ENCODE measurements at places on chromosomes 5 and 9.

DNA sequence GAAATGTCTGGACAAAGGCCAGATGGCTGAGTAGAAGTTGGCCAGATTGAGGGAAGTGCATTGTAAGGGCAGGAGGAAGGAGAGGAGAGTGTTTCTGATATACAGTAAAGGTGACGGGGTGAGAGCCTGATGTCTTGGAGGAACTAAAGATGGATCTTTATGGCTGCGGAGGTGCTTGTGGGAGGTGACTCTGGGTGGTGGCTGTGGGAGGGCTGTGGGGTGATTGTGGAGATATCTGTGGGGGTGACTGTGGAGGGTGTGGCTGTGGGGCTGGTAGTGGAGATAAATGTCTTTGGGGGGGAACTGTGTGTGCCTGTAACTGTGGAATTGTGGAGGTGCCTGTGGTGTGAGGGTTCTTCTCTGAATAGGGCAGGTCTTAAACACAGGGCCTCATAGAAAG is 121.4 kb downstream of the CMYA5 start:
- DNase-seq = no peak

DNA sequence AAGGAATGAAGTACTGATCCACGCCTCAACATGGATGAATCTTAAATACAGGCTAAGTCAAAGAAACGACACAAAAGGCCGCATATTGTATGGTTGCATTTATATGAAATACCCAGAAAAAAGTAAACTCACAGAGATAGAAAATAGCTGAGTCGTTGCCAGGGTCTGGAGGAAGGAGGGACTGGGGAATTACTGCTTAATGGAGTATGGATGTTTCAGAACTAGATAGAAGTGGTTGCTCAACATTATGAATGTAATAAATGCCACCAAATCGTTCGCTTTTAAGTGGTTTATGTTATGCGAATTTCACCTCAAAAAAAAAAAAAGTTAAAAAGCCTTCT is 784 bp upstream of the MSANTD3 start:
- no peak for DNase-seq

GRCh38 chr9:130981756-130982137 is 27.2 kb upstream of the LAMC3 start:
- no peak for DNase-seq

- peak; percentile 74 for DNase-seq
Observed at GRCh38 chr5:134524272-134524825, 1.1 kb upstream of the JADE2 start.

DNA sequence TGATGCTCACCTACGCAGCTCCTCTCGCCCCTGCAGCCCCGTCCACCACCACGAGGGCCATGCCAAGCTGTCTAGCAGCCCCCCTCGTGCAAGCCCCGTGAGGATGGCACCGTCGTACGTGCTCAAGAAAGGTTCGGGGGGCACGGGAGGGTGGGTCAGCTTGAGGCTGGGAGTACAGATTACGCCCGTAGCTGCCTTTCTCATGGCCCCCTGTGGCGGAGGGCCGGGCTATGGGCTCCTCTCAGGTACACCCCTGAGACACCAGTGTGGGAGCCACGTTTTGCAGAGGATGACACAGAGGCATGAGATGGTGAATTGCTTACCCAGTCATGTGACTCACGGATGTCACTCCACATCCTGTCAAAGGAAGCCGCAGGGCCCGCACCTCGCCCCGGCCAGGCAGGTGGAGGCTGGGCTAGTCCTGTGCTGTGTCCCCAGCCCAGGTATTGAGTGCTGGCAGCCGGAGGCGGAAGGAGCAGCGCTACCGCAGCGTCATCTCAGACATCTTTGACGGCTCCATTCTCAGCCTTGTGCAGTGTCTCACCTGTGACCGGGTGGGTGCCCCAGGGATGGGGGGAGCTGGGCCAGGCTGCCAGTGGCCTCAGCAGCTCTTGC is 33.7 kb downstream of the USP20 start:
- no peak for DNase-seq

DNA sequence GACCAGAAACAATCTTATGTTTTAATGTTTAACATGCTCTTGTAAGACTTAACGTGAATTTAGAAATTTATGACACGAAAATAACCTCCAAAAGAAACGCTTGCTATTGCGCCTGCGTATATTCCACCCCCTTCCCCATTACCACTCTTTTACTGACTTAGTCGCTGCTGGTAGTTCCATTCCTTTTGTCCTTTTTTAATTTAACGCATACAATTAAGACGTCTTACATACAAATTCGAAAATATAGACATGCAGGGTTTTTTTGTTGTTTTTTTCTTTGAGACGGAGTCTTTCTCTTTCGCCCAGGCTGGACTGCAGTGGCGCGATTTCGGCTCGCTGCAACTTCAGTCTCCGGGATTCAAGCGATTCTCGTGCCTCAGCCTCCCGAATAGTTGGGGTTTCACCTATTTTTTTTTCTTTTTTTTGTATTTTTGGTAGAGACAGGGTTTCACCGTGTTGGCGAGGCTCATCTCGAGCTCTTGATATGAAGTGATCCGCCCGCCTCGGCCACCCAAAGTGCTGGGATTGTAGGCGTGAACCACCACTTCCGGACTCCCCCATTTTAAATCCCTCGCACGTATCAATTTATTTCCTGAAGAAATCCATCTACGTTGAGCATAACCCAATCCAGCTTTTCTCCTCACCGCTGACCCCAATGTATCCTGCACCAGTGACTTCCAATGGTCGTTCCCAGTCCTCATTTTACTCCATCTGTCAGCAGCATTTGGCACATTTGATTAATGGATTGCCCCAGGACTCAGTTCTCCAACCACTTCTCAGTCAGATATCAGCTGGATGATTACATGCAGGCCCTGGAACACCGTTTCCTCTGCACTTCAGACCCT is 684 bp upstream of the MED7 start:
- DNase-seq = no peak

- no peak for DNase-seq
Observed at GRCh38 chr5:68087866-68088265, 127.7 kb upstream of the PIK3R1 start.

- DNase-seq = no peak
Observed at GRCh38 chr5:161483721-161484120, 62.8 kb downstream of the GABRB2 start.

DNA sequence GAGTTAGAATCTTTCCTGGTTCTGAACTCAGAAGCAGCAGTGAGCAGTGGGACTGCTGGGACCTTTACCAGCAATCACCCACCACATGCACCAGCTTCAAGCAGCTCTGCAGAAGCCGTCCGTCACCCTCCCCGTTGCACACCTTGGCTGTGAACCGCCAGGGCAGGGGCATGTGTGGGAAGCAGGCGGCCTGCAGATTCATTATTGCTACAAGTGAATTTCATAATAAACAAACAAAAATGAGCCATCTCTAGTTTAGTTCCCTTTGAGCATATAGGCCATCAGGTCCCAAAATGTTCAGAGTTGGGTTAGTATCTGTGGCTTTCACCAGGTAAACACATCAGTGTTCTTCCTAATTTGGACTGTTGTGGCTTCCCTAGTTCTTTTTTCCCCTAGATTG is 17.5 kb downstream of the PALM2AKAP2 start:
- no peak for DNase-seq

GRCh38 chr5:168455201-168455600 is 31.1 kb upstream of the RARS1 start:
- no peak for DNase-seq

- DNase-seq = no peak
Observed at GRCh38 chr5:175880797-175881312, 9.5 kb downstream of the CPLX2 start.

DNA sequence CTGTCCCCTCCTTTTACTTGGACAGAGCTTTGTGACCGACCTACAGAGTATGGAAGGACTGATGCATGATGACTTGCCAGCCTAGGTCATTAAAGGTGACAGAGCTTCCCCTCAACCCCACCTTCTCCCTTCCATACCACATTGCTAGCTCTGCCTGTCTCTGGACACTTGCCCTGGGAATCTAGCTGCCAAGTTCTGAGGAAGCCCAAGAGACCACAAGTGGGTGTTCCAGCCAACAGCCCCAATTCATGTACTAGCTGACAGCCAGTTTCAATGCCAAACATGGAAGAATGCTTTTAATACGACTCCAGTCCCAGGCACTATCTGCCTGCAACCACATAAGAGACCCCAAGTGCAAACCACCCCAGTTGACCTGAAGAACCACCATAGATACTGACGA is 477.1 kb downstream of the SPOCK1 start:
- no peak for DNase-seq

DNA sequence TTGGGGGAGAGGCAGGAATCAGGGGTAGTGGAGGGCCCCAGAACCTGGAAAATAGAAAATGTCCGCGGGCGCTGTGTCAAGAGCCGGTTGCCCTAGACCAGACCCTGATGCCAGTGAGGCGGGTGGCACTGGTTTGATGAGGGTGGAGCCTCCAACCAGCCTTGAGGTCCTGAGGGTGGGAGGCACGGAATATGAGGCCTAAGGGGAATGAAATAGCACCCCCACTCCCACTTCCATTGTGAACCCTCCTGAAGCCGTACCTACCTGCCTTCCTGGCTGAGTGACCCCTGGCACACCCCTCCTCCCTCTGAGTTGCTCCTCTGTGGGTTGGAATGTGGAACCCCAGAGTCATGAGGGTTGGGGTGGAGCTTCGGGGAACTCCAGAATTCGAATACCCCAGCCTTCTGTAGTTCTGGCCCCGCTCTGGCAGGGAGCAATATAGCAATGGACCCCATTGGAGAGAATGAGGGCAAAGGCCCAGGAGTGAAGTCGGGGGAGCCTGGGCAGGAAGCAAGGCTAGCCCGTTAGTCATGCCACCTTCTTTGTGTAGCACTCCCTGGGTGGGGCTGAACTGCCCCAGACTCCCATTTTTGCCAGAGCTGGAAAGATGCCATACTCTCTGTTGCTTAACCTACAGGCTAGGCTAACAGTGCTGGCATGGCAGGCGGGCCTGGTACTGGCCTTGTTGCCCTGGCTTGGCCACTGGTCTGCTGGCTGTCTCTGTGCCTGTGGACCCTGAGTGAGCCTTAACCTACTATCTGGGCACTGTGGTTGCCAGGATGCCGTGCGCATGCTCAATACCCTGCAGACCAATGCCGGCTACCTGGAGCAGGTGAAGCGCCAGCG is 1.0 kb downstream of the FPGS start:
- DNase-seq = no peak

DNA sequence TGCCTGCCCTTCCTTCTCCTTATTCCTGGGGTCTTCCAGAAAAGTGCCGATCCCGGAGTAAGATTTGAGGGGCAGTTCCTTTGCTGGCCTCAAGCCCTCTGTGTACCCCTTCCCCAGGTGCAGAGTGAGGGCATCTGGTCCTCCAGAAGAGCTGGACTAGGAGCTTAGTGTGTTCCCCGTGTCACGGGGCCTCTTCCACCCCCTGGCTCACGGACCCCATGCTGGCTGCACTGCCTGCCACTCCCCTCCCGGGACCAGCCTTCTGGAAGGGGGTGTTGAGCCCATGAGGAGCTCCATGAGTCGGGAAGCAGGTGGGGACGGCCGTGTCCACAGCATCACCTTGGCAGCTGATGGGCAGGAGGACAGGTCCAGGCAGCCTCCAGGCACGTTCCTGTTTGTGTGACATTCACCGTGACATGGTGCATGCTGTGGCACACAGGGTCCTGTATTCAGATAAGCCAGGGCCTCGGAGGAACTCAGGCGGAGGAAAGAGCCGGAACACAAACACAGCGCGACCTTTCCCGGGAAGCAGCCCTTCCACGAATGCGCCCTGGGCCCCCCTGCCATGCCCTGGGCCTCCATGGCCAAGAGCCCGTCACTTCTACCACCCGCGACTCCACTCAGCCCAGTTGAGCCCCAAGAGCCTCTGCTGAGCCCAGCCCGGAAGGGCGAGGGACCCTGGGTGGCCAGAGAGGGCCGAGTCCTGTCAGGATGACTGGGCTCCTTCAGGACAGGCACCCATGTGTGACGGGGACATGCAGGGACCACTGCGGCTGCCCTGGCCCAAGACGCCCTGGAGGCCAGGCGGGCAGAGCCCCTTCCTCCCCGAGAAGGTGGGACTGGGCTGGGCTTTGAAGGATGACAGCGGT is 5.9 kb upstream of the LCN1 start:
- DNase-seq = no peak

DNA sequence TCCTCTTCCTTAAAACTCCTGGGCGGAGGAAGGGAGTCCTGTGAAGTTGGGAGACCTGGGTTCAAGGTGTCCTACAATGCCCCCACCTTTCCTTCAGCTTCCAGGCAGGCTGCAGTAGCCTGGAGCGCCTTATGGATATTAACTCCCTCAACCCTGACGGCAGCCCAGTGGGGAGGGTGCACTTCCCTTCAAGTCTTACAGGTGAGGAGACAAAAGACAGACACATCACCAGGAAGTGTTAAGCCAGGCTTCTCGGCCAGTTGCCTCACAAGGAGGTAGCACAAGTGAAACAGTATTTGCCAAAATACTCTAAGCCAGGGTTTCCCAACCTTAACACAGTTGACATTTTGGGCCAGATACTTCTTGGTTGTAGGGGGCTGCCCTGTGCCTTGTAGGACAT is 4.2 kb downstream of the TRIM7 start:
- no peak for DNase-seq

DNA sequence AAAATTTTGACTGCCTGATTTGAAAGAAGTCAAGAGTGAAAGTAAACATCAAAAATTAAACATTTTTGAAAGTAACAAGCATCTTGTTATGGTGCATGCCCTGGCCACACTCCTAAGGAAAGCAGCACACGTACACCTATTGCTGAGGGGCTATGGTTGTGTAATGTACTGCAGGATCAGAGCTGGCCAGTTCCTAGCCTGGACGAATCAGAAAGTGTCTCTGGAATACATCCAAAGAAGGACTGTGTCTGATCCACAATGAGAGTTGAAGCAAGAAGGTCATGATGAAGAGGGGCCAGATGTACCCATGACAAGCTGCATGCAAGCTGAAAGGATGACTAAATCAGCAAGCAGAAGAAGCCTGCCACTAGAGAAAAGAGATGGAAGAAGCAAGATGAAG is 618.2 kb downstream of the TLE1 start:
- DNase-seq = no peak

- DNase-seq = no peak
Observed at GRCh38 chr9:110440172-110440571, 102.5 kb upstream of the TXNDC8 start.

- DNase-seq = no peak
Observed at GRCh38 chr9:36858805-36859375, 175.2 kb downstream of the PAX5 start.

DNA sequence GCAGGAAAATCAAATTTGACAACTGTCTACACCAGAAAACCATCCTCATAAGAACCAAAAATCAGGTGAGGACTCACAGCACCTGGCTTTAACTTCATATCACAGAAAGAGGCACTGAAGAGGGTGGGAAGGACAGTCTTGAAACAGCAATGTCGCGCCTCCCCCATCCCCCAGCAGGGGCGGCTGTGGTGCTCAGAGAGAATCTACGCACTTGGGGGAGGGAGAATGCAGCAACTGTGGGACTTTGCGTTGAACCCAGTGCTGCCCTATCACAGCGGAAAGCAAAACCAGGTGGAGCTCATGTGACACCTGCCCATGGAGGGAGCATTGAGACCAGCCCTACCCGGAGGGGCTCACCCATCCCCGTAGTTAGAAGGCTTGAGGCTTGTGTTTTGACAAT is 191.8 kb downstream of the MSX2 start:
- DNase-seq = no peak

- no peak for DNase-seq
Observed at GRCh38 chr5:172939611-172940267, 19.5 kb upstream of the RPL26L1 start.

Measured in T47D (cell line).